ENCODE measurements at places on chromosomes 2 and 18. TPM values are rescaled to one million over a fixed set of nuclear protein-coding genes. Genes with fewer than 3 reads are reported as not detected.

GRCh38 chr2:146987996-146988395 lies 856.8 kb upstream of the ACVR2A start:
- H3K4me1 ChIP-seq: no peaks in the 10 kb centered on the region
- H3K27ac ChIP-seq: no peak overlapping the region
- H3K36me3 ChIP-seq: no peaks in the 10 kb centered on the region
- H3K27me3 ChIP-seq: no peaks in the 10 kb centered on the region

DNA sequence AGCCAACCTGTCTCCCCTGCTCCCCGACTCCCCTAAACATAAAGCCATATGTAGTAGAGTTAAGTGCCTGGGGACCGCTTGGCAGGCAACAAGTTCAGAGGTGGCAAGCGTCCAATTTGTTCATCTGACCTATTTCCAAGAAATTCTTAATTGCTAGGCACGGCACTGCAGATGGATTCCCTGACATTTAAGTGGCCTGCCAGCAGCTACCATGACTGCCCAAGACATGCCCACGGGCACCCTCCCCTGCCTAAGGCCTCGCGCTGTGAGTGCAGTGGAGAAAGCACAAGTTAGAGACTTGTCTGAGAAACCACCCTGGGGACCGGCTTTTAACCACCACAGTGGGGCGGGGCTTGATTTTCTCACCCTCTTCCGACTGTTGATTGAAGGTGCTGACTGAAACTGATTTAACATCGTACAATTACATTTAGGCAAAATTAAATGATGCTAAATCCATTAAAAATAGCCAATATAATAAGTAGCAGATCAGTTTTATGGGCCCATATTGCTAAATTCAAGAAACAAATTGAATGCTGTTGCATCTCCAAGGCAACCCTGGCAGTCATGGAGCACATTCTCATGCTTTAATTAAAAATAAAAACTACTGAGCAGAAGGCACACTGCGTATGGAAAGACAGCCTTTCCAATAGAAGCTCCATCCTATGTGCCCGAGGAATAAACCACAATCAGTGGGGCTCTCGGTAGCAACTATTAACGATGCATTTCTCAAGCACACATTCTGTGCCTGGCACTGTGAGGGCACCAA lies 163.6 kb upstream of the ACAA2 start:
- no peak overlapping the region for H3K4me3 ChIP-seq
- no peak overlapping the region for H3K27ac ChIP-seq
- H3K4me1 ChIP-seq: no peaks in the 10 kb centered on the region

GRCh38 chr18:48997985-48998831 lies 47.4 kb upstream of the SMAD7 start:
- no peak overlapping the region for H3K27ac ChIP-seq
- no peaks in the 10 kb centered on the region for H3K27me3 ChIP-seq

- DNase-seq: no peak
- peaks cover 8% of the 10 kb centered on the region for H3K4me1 ChIP-seq
- H3K27me3 ChIP-seq: no peaks in the 10 kb centered on the region
- H3K36me3 ChIP-seq: no peaks in the 10 kb centered on the region
- no peak overlapping the region for H3K4me3 ChIP-seq
Measured at GRCh38 chr18:6882401-6882800, 152.9 kb downstream of the ARHGAP28 start.

DNA sequence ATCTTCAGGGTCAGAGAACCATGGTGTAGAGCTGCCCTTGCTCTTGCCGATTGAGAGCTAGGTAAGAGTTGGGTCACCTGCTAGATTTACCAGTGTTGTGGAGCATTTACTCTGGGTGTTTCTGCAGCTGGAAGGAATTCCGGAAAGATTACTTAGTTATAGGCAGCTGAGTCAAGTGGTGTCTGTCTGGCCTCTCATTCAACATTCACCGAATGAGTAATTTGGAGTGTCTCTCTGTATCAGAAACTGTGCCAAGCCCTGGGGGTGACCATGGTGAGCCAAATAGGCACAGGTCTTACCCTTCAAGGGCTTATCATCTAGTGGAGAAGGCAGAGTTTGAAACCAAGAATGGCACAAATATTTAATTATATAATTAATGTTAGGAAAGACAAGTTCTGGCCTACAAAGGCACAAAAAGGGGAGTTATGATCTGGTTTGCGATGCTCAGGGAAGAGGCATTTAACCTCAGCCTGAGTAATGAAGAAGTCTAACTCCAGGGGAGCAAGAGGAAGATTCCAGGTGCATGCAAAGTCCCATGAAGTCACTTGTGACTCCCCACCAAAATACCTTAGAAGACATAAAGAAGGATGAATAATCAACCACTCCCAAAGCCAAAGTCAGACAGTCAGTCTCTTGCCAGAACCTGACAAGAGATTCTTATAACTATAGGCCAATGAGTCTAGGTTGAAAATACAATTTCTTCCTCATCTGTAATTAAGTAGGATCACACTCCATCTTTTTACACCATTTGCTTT lies 12.5 kb downstream of the SETBP1 start:
- H3K4me1 ChIP-seq: peaks cover 7% of the 10 kb centered on the region
- H3K27ac ChIP-seq: no peak overlapping the region
- H3K36me3 ChIP-seq: no peaks in the 10 kb centered on the region
- no peak overlapping the region for H3K4me3 ChIP-seq

DNA sequence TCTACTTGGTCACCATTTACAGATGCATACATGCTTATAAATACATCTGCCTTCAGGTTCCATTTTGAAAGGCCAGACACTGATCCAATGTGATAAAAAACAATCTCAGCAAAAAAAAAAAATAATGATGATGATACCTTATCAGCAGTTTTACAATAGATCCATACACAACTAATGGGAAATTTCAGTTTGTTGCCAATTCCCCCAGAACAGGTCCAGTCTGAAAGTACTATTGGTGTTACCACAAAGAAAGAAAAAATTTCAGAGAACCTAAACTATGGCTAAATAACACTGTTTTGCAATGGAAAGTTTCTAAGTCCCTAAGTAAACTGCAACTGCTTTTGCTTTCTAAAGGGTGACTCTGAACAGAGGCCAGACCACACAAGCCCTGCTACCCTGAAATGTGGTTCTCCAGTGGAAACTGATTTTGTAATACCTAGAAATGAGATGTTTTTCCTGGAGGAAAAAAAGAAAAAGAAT lies 54.1 kb downstream of the LPIN2 start:
- no peaks in the 10 kb centered on the region for H3K36me3 ChIP-seq
- H3K27ac ChIP-seq: peak overlapping the region; percentile 49
- no peak for DNase-seq
- H3K27me3 ChIP-seq: no peaks in the 10 kb centered on the region
- peaks cover 17% of the 10 kb centered on the region for H3K4me1 ChIP-seq

DNA sequence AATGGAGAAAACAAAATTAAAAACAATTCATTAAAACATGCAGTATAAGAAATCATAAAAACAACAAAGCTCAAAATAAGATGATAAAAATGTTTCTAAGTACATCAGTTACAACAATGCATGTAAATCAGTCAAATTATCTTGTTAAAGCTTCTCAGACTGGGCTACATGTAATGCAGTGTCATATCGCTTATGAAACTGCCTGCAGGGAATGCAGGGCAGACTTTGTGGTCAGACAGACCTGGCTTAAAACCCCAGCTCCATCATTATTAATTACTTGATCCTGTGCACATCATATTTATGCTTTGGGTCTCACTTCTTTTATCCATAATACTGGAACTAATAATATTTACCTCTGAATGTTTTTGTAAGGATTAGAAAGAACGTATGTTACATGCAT lies 74.6 kb downstream of the PID1 start:
- H3K27me3 ChIP-seq: no peaks in the 10 kb centered on the region
- no peak overlapping the region for H3K4me3 ChIP-seq
- H3K27ac ChIP-seq: no peak overlapping the region
- no peaks in the 10 kb centered on the region for H3K36me3 ChIP-seq

DNA sequence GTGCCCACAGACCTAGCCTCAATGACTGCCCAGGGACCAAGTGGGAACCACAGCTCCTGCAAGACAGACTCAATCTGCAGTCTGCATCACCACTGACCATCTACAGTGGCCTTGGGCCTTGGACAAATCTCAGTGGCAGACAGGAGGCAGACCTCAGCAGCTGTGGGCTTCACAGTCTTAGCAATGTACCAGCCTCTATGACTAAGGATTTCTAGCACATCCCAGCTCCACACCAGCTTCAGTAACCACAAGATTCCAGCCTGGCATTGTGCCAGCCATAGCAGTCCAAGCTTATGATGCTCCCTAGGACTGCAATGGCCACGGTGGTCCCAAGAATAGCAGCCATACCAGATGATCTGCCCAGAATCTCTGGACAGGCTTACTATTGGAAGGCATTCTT lies 19.6 kb upstream of the WDR75 start:
- no peaks in the 10 kb centered on the region for H3K27me3 ChIP-seq
- DNase-seq: no peak
- no peak overlapping the region for H3K4me3 ChIP-seq

- H3K27me3 ChIP-seq: no peaks in the 10 kb centered on the region
- H3K36me3 ChIP-seq: no peaks in the 10 kb centered on the region
- H3K4me1 ChIP-seq: no peaks in the 10 kb centered on the region
- no peak overlapping the region for H3K27ac ChIP-seq
- no peak overlapping the region for H3K4me3 ChIP-seq
Measured at GRCh38 chr2:204264621-204265140, 280.6 kb upstream of the PARD3B start.

DNA sequence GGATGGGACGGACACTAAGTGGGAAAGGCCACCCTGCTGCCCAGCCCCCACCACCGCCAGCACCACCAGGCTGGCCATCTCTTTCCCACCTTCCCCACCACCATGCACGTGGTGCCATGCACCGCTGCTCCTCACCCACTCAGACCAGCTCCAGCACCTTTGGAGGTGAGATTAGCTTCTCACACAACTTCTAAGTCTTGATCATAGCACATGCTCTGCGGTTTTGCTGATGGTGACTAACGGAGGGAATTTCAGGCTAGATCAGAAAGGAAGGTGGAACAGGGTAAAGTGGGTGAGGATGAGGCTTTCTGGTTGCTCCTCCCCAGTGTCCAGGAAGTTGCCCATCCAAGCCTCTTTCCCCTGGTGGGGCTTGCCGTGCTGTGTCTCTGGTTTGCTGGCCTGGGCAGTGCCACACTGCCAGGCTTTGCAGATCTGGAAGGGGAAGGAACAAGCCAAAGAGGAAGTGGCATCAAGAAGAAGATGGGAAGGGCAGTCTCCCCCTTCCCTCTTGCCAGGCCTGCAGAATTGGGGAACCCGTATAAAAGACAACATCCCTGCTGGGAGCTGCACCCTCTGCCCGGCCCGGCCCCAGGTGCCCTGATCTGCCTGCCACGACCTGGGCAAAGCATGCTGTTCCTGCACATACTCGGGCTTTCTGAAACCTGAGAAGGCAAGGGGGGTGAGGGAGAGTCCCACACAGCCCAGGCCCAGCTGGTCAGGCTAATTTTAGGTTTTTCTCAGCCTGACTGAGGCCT lies 44.3 kb upstream of the CAB39 start:
- DNase-seq: peak; percentile 66
- peaks cover 25% of the 10 kb centered on the region for H3K4me1 ChIP-seq
- H3K27me3 ChIP-seq: no peaks in the 10 kb centered on the region
- no peak overlapping the region for H3K27ac ChIP-seq

GRCh38 chr18:73594749-73595148 lies 552.9 kb downstream of the FBXO15 start:
- DNase-seq: no peak
- H3K36me3 ChIP-seq: no peaks in the 10 kb centered on the region
- no peak overlapping the region for H3K4me3 ChIP-seq
- no peak overlapping the region for H3K27ac ChIP-seq

DNA sequence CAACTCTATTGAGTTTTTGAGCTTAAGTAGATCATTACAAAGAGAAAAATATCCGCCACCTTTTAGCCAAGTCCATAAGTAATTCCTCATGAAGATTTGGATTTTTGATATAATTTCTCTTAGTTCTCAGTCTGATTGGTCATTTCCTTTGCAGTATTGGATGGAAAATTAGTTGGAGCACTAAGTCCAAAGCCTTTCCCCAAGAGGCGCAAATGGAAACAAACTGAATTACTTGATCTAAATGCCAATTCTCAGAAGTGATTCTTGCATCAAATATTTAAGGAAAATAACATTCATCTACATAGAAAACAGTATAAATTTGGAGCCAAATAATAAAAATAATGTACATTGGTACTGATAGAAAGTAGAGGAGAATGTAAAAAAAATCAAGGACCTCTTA lies 115.6 kb downstream of the CACNB4 start:
- H3K36me3 ChIP-seq: no peaks in the 10 kb centered on the region
- DNase-seq: no peak
- H3K27me3 ChIP-seq: no peaks in the 10 kb centered on the region

DNA sequence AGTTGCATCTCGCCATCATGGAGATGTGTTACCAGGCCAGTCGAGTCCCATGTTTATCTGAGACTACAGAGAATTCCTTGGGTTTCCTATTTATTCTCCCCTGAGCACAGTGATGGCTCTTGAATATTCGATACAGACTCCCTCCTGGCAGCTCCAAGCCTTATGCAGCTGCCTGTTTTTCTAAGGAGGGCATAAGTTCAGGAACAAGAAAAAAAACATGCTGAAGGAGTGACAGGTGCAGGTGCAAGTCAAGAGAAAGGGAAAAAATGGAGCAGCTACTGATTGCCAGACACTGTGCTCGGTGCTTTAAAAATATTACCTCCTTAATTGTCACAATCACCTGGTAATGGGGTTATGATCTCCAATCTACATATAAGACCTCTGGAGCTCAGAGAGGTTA lies 177.2 kb upstream of the DPP10 start:
- H3K4me3 ChIP-seq: no peak overlapping the region
- no peaks in the 10 kb centered on the region for H3K27me3 ChIP-seq
- H3K27ac ChIP-seq: no peak overlapping the region
- no peaks in the 10 kb centered on the region for H3K36me3 ChIP-seq
- no peak for DNase-seq
- H3K4me1 ChIP-seq: no peaks in the 10 kb centered on the region

DNA sequence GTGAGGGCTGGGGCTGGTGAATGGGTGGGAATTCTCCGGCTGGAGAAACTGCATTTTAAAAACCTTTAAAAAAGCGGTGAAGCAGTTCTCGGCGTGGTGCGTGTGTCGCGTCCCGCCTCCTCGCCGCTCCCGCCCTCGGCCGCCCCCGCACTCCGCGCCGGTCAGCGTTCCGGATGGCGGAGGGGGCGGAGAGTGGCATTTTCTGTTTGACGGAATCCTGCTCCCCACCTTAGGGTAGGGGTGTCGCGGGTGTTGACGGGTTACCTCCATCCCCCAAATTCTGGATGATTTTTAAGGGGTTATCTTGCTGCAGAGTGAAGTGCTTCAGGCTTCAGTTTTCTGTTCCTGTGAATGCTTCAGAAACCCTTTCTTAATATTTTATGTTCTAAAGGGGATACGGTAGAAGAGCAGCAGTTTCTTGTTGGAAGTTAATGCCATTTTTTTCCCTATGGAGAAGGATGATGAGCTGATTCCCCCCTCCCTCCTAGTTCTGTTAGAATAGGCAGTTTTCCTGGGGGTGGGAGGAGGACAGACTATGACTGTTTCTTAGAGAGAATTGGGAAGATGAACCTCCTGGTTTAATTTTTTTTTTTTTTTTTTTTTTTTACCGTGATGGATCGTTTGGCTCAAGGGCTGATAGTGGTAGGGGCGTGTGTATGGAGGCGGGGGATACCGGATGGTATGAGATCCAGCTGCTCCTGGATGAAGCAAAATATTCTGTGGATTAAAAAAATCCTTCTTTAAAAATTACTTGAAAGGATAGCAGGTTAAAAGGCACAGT lies 756 bp downstream of the ABI2 start:
- DNase-seq: peak; percentile 30
- peaks cover 30% of the 10 kb centered on the region for H3K4me1 ChIP-seq
- H3K27ac ChIP-seq: peak overlapping the region; percentile 90
- peak overlapping the region; percentile 83 for H3K4me3 ChIP-seq

Gene UGT1A3
- total RNA-seq: 2.6 TPM

Gene LCT
- total RNA-seq: 0.32 TPM

Gene CYP1B1
- total RNA-seq: 3.4 TPM

Gene SLC38A11
- total RNA-seq: 3.3 TPM

Gene GCG
- 17.6 TPM for total RNA-seq

Gene ROCK2
- total RNA-seq: 93.0 TPM

Gene EFHD1
- total RNA-seq: 3.7 TPM

Gene CTAGE1
- total RNA-seq: not detected

Gene EGR4
- total RNA-seq: not detected

Gene MC4R
- total RNA-seq: not detected

All from transverse colon (tissue), 4 donors.